ENCODE measurements at places on chromosomes 2 and 18. TPM values are rescaled to one million over a fixed set of nuclear protein-coding genes. Genes with fewer than 3 reads are reported as not detected.

DNA sequence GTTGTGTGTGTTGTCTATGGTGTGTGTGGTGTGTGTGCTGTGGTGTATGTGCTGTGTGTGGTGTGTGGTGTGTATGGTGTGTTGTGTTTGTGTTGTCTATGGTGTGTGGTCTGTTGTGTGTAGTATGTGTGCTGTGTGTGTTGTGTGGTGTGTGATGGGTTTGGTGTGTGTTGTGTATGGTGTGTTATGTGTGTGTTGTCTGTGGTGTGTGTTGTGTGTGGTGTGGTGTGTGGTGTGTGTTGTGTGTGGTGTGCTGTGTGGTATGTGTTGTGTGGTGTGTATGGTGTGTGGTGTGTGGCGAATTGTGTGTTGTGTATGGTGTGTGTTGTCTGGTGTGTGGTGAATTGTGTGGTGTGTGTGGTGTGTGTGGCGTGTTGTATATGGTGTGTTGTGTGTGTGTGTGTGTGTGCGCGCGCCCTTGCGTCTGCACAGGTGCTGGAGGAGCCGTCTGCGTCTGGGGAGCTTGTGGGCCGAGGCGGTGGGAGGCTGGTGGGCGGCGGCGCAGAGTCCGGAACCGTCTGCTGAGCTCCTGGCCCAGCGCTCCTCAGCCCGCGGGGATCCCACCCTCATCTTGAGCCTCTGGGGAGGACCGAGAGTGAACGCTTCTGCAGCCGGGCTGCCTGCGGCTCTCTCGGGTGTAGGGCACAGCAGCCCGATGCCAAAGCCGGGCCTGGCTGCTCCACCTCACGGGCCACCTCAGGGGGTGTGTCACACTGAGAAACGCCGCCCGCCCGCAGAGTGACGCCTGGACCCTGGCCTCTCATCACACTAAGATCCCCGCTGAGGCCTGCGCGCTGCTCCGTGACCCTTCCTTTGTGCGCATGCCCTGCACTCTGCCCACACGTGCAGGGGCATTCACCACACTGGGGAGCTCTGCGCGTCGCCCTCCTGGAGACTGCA lies 8.8 kb upstream of the ADI1 start:
- peak; percentile 76 for DNase-seq

- DNase-seq = no peak
These were observed 7.7 kb upstream of the EHD3 start for GRCh38 chr2:31226266-31226665.

MC4R gene
- 0.75 TPM for polyA plus RNA-seq

- no peak for DNase-seq
These were observed 432.8 kb downstream of the METTL4 start for GRCh38 chr18:2138552-2138951.

- DNase-seq = no peak
These were observed 639.8 kb upstream of the ZEB2 start for GRCh38 chr2:145159676-145160075.

DNA sequence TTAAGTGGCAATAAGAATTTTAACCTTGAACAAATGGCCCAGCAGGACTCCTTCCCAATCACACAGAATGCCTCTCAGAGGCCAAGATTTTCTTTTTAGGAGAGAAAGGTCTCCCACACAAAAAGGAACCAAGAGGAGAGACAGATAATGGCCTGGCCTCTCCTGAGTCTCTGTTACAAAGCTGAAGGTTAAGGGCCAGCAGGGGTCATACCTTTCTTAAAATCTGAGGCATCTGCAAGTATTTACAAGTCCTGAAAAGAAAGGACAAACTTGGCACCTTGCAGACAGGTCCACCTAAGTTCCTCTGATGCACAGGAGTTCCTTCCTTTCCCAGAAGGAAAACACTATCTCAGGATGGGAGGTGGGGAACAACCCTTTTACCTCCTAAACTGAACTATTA lies 142.3 kb downstream of the TMEM163 start:
- no peak for DNase-seq

RRM2 gene
- polyA plus RNA-seq = 85.8 TPM

AQP4 gene
- polyA plus RNA-seq = 80.8 TPM

- DNase-seq = no peak
These were observed 138.8 kb upstream of the DLGAP1 start for GRCh38 chr18:4593895-4594294.

TSHZ1 gene
- 28.4 TPM for polyA plus RNA-seq

GRCh38 chr2:50143822-50144575 lies 887.9 kb downstream of the NRXN1 start:
- DNase-seq = peak; percentile 58

DNA sequence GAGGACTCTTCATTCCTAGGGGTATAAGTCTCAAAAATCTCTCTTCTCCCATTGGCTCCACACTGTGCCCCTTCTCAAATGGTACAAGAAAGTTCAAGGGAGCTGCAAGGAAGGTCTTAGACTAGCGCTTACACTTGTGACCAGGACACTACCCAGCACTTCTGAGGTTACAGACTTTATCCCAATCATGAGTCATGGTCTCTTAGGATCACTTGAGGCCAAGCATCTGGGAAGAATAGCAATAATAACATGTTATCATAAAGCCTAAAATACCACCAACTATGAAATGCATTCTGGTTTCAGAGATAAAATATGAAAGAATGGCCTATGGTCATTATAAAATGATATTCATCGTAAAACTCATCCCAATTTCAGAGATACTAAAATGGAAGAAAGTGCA lies 309.9 kb upstream of the PKDCC start:
- DNase-seq = no peak

DNA sequence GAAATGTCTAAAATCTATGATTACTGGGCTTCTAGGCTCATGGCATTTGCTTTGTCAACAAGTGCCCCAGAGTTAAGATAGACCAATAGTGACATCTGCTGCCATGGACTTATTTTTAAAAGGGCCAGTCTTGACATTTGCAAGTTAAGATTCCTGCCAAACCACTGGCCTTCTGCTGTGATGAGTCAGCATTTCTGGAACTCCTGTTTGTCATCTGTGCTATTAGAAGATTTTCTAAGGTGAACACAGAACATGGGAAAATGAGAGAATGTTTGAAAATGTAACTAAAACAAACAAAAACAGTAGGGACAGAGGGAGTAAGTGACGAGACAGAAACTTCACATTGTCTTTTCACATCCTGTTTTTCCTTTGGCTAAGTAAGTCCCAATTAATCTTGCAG lies 93.7 kb upstream of the WDR75 start:
- no peak for DNase-seq

- no peak for DNase-seq
These were observed 300.4 kb downstream of the KCNS3 start for GRCh38 chr2:18178736-18179349.

SPTBN1 gene
- 578 TPM for polyA plus RNA-seq

DNA sequence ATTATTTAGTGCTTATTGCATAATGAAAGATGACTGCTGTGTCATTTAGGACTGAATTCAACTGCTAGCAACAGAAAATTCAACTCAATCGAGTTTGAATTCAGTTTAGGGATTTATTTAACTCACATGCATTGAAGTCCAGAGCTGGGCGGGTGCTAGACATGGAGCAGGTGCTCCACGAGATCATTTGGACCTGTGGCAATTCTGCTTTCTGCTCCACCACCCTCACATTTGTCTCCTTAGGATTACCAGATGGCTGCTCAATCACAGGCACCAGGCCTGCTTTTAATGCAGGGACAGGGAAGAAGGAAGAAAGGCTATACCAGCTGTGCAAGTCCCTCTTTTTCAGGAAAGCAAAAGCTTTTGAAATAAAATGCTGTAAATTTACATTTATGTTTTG lies 572.9 kb upstream of the SLC8A1 start:
- no peak for DNase-seq

DNA sequence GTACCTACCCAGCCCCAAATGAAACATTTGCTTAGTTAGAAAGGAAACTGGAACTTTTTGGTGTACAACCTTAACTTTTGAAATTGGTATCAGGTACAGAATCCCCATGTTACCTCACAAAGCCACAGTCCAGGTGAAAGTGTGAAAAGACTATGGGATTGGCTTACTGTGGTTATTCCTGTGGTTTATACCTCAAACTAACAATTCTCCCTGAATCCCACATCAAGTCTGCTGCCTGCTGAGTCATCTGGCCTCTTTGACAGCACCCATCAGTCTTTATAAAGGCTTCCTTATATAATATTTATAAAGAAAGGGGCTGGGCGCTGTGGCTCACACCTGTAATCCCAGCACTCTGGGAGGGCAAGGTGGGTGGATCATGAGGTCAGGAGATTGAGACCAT lies 164.6 kb downstream of the TMEM247 start:
- DNase-seq = no peak

DNA sequence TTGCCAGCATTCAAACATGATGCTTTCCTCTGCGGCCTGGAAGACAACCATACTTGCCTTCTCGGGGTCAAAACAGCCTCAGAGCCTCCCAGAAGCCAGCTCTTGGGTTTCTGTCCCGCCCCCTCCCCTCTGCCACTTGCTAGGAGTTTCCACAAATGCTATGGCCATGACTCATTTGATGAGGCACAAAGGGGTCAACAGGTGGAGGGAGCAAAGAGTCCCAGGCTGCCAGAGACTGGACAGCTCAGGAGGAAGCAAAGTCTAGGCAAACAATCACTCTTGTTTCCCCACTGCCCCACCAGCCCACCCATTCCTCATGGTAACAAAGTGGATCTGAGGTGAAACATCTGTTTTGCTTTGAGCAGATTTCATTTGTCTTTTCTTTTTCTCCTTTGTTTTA lies 551.1 kb downstream of the TNS1 start:
- no peak for DNase-seq

- DNase-seq = no peak
These were observed 153.6 kb downstream of the COL4A4 start for GRCh38 chr2:227010433-227010832.

- DNase-seq = no peak
These were observed 8.9 kb downstream of the TRAPPC12 start for GRCh38 chr2:3388412-3388738.

GRCh38 chr2:171081649-171082111 lies 79.0 kb downstream of the TLK1 start:
- DNase-seq = no peak

AGPS gene
- 25.0 TPM for polyA plus RNA-seq

DNA sequence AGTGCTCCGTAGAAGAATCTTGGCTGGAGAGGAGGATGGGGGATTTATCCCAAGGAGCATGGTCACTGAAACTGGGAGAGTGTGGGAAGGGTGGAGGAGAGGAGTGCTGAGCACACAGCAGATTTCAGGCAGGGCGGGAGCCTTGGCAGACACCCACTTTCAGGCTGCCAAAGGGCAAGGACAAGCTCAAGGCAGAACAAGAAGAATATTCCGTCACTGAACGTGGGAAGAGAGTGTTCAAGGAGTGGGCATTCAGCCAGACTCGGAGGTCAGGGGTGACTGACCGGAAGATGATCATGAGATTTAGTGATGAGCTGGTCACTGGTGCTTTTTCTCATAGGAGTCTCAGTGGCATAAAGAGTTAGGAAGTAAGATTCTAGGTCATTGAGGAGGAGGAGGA lies 136.2 kb upstream of the RASGRP3 start:
- DNase-seq = no peak

PHOSPHO2 gene
- polyA plus RNA-seq = 12.3 TPM

ITPRIPL1 gene
- 4.2 TPM for polyA plus RNA-seq

SLC9A4 gene
- 0.08 TPM for polyA plus RNA-seq

DNA sequence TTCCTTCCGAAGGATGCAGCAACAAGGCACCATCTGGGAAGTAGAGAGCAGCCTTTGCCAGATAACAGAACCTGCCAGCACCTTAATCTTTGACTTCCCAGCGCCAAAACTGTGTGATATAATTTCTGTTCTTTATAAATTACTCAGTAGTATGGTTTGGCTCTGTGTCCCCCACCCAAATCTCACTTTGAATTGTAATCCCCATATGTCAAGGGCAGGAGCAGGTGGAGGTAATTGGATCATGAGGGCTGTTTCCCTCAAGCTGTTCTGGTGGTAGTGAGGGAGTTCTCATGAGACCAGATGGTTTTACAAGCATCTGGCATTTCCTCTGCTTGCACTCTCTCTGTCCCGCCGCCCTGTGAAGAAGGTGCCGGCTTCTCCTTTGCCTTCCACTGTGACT lies 899.9 kb downstream of the TRIB2 start:
- DNase-seq = no peak

GRCh38 chr2:147294825-147295392 lies 549.9 kb upstream of the ACVR2A start:
- DNase-seq = no peak

LBX2 gene
- polyA plus RNA-seq = 0.35 TPM

AKAIN1 gene
- polyA plus RNA-seq = not detected

DNA sequence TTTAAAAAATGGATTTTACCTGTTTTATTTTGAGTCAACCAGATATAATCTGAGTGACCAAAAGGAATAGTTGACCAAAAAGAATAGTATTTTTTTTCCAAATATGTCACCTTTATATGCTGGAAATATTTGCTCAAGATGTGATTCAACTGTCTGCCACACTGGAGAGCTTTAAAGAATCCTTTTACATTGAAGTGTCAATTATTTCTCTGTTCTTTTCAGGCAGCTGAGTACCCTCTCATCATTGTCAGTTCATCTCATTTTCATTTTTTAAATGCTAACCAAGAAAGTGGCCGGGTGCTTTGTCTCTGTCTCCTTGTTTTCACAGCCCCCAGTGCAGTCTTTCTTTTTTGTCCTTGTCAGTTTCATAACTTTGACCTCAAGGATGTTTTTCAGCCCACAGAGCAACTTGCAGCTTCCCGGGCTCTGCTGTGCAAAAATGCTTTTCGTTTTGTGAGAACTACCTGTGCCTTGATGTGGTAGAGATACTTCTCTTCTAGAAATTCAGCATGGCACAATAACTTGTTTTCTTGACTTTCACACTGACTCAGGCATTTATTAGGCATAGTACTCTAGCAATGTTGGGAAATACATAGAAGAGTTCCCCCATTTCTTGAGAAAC lies 23.4 kb upstream of the CERS6 start:
- DNase-seq = no peak

ITGB6 gene
- 11.2 TPM for polyA plus RNA-seq

C18orf63 gene
- polyA plus RNA-seq = not detected

GRCh38 chr18:69401226-69401971 lies 711 bp downstream of the DOK6 start:
- DNase-seq = peak; percentile 42

GRCh38 chr2:217462121-217462520 lies 540.7 kb downstream of the TNS1 start:
- DNase-seq = no peak

GRCh38 chr2:104939570-104940217 lies 85.8 kb downstream of the POU3F3 start:
- DNase-seq = no peak

GRCh38 chr2:238852206-238852869 lies 4.5 kb downstream of the TWIST2 start:
- DNase-seq = no peak

GRCh38 chr2:175468431-175469098 lies 287.1 kb upstream of the ATP5MC3 start:
- DNase-seq = no peak

GRCh38 chr2:63743170-63743981 lies 98.3 kb upstream of the UGP2 start:
- DNase-seq = no peak

MOCOS gene
- 1.3 TPM for polyA plus RNA-seq

Measured in left lung (tissue), 14 donors.